NCI-H187 (cell line): ENCODE measurements at places on chromosomes 1 and 21.

DNA sequence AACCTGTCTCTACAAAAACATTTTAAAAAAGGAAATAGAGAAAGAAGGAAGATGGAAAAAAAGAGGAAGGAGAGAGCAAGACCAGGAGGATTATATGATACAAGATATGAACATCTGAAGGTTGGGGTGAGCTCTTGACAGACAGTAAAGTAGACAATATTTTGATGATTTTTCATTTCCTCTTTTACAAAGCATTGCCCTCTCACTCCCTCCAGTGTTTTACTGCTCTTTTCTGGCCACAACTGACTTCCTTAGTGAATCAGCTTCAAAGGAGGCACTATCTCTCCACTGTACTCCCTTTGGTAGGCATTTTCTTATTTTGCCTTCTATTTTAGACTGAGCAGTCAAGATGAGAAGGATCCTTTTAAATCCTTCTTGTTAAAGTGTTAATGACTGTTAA is 296.7 kb downstream of the KCTD3 start:
- DNase-seq = no peak

GRCh38 chr1:153790966-153791647 is 15.9 kb downstream of the SLC27A3 start:
- DNase-seq = no peak

GRCh38 chr1:76203127-76203526 is 128.6 kb downstream of the ST6GALNAC3 start:
- peak; percentile 77 for DNase-seq

- DNase-seq = no peak
Observed at GRCh38 chr1:59994302-59995198, 68.0 kb upstream of the CYP2J2 start.

GRCh38 chr1:25933479-25934365 is 27.5 kb upstream of the STMN1 start:
- DNase-seq = no peak

DNA sequence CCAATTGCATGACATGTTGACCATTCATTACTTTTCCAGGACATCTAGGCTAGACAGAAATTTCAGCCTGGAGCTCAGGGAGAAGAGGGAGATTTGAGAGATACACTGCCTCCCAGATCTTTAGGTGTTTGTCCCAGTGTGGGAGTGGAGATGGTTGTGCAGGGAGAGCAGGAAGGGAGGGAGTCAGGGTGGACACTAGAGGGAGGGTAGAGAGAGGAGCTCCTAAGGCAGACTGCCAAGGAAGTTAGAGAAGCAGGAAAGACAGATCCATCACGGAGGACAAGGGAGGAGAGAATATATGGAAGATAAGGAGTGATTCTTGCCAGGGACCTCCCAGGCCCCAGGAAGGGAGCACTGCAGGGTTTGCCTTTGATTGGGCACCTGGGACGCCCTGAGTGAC is 8.7 kb downstream of the CDCA8 start:
- no peak for DNase-seq

DNA sequence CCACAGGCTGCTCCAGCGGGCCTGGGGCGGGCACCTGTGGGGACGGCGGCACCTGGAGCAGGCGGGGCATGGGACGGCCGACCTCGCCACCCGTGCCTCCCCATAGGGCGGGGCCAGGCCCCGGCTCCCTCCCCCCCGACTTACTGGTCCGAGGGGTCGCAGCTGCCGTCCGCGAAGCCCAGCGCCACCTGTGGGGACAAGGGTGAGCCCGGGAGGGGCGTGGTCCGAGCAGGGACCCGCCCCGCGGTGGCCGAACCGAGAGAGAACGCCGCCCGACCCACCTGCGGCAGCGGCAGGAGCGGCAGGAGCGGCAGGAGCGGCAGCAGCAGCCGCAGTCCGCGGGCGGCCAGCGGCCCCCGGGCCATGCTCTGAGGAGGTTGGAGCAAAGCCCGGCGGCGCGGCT is at the start of gene TMEM52:
TSS of gene TMEM52 (minus strand) at position 379 of the 403 bp plus-strand sequence. CDS start at position 365, 14 bp downstream.
- DNase-seq = no peak

DNA sequence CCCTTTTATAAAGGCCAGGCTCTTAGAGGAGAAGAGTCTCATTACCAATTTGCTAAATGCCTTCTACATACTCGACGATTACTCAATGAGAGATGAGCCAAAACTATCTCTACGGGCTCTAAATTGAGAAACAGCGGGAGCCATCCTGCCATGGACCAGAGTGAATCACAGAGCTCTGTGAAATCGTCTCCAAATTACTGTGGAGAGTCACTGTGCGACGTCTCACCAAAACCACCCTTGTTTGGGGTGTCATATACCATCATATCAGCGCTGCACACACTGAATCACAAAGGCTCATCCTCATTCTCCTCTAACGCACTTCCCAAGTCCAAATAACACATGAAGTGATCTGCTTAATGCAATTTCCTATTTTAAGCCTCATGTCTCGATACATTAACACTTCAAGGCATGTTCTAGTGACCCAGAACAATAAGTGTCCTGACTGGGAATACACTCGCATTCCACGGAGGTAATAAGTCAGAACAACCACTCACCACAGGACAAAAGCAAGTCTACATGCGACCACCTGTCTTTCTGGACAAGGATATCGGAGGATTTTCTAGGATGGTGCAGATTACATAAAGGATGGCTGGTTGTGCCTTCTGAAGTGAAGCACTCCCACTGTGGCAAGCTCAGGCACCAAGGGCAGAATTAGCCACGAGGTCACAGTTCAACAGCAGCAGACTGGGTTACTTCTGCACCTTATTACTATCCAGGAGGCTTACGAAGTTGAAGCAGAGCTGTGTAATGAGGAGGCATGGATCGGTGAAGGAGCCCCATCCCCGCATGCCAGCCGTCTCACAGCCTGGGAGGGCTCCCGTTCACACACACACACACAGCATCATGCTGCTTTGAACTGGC is 44.3 kb downstream of the NID1 start:
- DNase-seq = no peak

DNA sequence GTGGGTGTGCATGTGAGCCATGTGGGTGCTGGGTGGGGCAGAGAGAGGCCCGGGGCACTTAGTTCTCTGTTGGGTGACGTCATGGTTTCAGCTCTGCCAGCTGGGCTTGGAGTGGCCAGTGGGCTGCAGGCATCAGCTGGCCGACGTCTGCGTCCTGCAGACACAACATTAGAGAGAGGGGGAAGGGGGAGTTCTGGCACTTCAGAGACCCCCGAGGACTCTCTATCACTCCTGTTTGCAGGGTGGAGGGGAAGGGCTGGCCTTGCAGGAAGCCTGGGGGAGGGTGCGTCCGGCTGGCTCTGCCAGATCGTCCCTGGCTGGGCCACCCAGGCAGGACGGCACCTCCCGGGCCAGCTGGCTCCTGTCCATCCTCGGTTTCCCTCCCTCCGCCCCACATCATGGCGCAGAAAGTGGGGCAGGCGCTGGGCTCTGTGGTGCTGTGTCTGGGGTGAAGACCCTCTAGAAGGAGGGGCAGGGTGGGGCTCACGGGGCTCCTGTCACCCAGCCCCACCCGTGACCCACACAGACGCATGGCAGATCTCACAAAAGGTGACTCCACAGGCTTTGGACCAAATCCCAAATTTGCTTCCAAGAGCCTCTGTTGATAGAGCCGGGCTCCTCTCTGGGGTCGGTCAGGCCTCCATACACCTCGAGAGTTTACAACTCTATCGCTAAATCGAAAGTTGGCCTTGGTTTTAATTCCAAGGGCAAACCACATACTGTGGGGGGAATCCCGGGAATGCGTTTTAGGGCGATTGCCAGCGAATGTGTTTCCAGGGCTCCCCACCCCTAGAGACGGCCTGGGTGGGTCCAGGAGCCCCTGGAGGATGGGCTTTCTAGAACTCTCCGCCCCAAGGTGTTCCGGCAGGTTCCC is 73.4 kb upstream of the TTC34 start:
- no peak for DNase-seq

DNA sequence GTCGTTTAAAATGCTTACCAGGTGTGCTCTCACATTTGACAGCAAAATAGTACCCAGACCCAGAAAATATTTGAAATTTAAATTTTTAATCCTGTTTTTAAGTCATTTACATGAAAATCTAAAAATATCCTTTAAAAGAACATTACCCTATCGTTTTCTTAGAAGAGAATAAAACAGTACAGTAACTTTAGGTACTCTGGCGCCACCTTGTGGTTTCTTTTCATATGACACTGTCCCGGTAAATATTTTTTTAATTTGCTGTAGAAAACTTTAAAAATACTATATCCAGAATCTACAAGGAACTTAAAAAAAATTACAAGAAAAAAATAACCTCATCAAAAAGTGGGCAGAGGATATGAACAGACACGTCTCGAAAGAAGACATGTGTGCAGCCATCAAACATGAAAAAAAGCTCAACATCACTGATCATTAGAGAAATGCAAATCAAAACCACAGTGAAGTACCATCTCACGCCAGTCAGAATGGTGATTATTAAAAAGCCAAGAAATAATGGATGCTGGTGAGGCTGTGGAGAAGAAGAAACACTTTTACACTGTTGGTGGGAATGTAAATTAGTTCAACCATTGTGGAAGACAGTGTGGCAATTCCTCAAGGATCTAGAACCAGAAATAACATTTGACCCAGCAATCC is 129.2 kb downstream of the RGS21 start:
- DNase-seq = no peak

DNA sequence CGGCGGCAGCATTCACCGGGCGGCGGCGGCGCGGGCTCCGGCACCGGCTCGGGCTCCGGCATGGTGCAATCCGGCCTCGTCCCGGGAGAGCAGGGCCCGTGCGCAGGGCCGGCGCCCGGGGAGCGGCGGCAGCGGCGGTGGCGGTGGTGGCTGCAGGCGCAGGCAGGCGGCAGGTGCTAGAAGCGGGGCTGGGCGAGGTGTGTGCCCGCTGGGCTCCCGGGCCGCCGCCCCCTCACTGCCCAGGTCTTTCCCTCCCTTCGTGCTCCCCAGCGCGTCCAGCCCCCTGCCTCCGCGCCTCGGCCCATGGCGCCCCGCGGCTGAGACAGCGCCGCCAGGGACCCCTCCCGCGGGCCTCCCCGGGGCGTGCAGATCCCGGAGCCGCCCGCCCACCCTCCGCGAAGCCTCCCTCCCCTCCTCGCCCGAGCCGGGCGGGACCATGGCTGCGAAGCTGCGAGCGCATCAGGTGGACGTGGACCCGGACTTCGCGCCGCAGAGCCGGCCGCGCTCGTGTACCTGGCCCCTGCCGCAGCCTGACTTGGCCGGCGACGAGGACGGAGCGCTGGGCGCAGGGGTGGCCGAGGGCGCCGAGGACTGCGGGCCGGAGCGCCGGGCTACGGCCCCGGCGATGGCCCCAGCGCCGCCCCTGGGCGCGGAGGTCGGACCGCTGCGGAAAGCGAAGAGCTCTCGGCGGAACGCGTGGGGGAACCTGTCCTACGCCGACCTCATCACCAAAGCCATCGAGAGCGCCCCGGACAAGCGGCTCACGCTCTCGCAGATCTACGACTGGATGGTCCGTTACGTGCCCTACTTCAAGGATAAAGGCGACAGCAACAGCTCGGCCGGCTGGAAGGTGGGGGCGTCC is 492 bp downstream of the FOXO6 start:
- DNase-seq = no peak

- DNase-seq = no peak
Observed at GRCh38 chr1:164868990-164869389, 310.0 kb downstream of the PBX1 start.

GRCh38 chr1:152770411-152770810 is 4.5 kb upstream of the LCE1F start:
- no peak for DNase-seq

GRCh38 chr1:54781023-54781723 is 16.9 kb upstream of the PARS2 start:
- no peak for DNase-seq

- DNase-seq = no peak
Observed at GRCh38 chr1:223271085-223271781, 92.7 kb downstream of the SUSD4 start.

DNA sequence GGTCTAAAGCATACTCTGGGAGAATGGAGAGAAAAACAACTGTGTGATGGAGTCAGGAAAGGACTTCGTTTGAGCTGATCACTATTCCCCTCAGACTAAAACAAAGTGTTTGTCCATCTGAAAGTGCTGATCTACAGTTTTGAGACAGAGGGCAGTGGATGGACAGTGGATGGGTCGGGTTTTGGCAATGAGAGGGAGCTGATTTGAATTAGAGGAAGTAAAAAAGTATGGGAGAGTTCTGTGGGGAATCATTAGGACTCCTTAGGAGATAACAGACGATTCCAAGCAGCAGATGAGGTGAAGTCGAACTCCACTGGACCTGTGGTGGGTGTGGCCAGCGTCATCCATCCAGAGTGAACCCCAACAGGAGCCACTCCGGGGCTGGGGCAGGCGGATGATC is 62.3 kb downstream of the PTGS2 start:
- DNase-seq = no peak

DNA sequence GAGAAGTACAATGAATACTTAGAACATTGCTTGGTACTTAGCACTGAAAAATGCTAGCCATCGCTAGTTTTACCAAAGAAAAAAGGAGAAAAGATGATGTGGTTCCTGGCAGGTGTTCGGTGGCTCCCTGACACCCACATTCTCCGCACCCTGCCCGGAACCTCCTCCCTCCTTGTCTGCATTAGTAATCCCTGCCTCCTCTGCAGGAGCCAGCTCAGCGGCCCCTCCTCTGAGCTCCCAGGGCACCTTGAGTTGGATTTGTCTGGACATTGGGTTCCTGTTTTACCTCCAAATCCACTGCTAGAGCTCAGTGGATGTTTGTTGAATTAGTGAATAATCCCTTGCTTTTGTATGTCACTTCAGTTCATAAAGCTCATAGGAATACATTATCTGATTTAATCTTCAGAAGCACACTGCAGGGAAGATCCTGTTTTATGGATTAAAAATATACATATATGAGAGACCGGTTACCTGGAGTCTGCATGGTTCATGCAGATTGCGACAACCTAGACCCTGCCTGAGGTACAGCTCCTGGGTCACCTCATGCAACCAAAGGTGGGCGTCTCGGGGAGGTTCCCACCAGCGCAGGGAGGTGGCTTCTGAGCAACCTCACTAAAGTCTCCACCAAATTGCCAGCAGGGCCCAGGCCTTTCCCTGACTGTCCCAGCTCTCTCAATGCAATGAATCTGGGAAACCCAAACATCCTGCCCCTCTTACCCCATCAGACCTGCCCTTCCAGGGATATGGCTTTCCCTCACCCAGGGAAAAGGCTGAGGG is 24.2 kb downstream of the PCAT6 start:
- no peak for DNase-seq

DNA sequence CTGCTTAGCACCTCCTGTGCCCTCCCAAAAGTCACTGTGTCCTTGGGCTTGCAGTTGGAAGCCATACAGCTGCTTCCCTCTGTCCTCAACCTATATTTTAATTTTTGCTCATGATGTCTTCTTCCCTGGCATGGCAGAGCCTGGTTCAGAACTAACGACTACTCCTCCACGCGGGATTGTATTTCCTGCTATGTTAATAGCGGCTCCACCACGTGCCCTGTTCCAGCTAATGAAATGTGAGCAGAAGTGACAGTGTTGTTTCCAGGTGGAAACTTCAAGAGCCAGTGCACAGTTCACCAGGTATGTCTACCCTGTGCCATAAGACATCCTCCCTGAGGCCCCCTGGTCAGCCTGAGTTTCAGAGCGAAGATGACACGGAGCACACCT is 52.1 kb downstream of the DHRS3 start:
- no peak for DNase-seq

GRCh38 chr1:9767964-9768668 is 55.6 kb downstream of the CLSTN1 start:
- DNase-seq = no peak

- no peak for DNase-seq
Observed at GRCh38 chr1:31122741-31123140, 57.2 kb upstream of the PUM1 start.
